NK-92 treated with Interleukin-12 subunit alpha and Interleukin-12 subunit beta, amount 100 ng/mL, for 24 hours (cell line): ENCODE measurements at places on chromosomes 6 and 20.
A peak's percentile ranks its signal among the peaks of the same experiment; 100 is the strongest.

- no peak for DNase-seq
Observed at GRCh38 chr6:73560182-73560732, 39.4 kb upstream of the EEF1A1 start.

- no peak for DNase-seq
Observed at GRCh38 chr6:107634324-107635056, 144.6 kb downstream of the SOBP start.

DNA sequence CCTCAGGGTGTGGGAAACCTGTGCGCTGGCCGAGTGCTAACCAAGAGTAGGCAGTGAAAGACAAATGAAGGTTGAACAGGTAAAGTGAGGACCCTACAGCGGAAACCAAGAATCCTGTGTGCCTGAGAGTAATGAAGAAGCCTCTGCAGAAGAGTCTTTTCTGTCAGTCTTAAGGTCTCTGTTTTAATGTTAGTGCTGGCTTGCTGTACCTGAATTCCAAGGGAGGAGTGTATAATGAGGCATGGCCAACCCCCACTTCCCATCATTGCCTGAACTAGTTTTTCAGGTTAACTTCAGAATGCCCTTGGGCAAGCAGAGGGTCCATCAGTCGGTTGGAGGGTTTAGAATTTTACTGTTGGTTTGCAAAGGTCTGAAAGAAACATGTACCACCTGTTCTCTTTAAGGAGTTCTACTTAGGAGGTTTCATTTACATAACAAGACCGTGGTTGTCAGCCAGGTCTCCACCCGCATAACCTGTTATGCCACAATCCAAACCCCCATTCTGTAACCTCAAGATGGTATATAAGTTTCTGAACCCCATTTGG is 589 bp upstream of the PDCD2 start:
- DNase-seq = no peak

DNA sequence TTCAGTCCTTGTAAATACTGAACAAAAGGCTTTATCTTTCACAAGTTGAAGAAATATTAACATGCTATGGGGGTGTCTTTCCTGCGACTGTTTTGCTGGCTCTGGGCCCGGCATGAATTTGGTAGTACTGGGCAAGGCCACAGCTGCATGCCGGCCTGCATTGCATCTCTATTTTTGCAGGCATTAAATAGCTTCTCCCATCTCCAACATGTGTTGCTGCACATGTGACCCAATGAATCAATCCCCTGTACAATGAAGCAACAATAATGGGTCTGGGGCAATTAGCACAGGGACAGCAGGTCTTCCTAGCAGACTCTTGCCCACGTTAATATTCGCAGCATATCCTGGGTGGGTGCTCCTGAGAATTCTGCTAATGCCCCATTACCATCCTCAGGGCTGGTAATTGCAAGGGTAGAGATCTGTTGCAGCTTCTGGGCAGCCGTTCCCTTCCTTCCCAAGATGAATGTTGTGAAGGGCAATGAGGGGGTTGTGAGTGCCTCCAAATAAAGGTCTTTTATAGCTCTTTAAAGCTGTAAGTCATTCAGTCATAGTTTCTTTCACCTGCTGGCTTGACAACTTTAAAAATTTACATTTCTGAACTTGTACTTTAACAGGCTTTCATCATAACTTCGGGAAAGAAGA is 24.3 kb upstream of the CDYL start:
- DNase-seq = no peak

DNA sequence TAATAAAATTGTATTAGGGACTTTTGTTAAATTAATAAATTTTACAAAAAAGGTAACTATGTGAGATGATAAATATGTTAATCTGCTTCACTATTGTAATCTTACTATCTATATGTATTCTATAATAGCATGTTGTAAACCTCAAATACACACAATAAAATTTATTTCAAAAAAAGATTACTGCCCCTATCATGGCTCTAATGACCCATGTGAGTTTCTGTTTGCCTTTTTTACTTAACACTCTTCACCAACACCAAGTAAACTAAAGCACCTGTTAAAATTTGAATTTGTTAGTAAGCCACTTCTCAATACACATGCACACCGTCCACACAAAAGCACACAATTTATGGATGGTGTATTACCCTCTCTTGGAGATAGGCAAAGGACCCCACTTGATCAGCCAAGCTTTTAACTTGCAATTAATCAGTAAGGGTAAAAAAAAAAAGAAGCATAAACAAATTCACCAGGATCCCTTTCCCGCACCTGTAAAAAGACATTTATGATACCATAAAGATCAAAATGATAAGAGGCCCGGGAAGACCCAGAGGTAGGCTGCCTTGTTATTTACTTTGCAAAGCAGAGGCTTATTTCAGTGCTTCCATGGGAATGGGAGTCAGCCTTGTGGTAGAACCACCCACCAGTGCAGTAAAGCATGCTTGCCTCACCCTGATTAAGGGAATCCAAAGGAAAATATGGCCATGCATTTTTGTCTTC is 28.6 kb upstream of the PKHD1 start:
- DNase-seq = no peak

GRCh38 chr20:16942756-16943155 is 194.6 kb downstream of the OTOR start:
- no peak for DNase-seq

- DNase-seq = peak; percentile 56
Observed at GRCh38 chr20:45138561-45139300, 14.5 kb upstream of the WFDC12 start.

DNA sequence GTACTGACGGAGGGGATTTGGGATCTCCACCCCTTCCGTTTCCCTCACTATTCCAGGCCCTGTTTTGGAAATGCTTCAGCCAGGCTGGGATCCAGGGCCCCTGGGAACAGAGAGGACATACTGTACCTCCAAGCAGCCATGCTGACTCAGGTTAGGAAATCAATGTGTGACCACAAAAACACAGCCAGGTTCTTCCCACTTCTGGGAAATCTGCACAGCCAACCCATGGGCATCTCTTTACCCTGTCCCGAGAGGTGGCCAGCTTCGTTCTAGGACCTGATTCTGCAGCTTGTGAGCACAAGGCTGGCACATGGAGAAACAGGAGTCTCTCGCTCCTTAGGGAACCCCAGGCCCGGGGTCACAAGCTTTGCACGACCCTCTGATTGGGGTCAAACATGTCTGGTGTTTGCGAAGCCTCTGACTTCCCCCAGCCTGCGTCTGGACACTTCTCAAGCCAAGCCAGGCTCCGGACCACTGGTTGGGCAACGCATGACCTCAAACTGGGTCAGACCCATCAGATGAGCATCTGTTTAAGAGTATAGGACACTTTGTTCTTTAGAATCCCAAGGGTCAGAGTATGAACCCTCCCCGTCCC is 8.3 kb upstream of the TTPAL start:
- no peak for DNase-seq

DNA sequence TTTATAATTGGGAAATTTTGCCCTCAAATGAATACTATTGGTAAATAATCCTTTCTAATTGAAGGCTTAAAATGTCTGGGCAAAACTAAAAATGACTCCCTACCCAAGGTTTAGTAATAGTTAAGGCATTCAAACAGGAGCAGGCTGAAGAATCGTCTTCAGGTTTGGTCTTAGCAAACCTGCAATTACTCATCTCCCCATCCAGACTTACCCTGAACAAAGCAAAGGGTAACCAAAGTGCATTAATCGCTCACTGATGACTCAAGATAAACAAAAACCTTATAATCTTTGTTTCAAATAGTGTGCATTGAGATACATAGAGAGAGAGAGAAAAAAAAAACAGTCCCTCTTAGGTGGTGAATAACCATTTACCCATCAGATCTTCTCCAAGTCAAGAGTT is 225.5 kb downstream of the BMP2 start:
- DNase-seq = no peak

- DNase-seq = no peak
Observed at GRCh38 chr20:18164356-18164755, 26.7 kb downstream of the KAT14 start.

- DNase-seq = no peak
Observed at GRCh38 chr6:98037571-98037970, 754.6 kb upstream of the MMS22L start.

GRCh38 chr20:62856931-62857619 is 4.5 kb downstream of the TCFL5 start:
- DNase-seq = no peak

DNA sequence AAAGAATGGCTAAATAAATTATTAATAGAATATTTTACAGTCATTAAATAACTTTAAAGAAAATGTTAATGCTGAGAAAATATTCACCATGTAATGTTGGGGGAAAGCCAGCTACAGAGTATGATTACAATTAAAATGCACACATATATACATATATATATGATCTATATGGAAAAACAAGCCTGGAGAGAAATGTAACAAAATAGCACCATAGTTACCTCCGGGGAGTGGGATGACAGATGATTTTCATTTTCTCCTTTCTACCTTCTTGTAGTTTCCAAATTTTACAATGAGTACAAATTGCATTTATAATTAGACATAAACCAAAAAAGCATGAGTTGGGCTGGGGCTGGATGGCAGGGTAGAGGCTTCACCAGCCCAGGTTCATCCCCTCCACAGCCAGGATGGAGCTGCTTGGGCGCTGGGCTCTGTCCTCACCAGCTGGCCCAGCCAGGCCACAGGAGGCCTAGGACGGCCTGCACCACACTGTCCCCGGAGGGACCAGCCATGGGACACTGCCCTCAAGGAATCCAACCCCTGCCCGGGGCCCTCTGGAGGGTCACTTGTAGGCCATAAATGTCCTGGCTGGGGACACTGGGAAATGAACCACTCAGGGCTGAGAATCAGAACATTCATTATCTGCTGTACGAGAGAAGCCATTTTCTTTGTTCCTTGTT is 10.3 kb downstream of the C20orf203 start:
- no peak for DNase-seq

GRCh38 chr6:108850669-108851465 is 2.6 kb downstream of the ARMC2 start:
- no peak for DNase-seq

- no peak for DNase-seq
Observed at GRCh38 chr20:39751557-39752137, 789.5 kb downstream of the DHX35 start.

DNA sequence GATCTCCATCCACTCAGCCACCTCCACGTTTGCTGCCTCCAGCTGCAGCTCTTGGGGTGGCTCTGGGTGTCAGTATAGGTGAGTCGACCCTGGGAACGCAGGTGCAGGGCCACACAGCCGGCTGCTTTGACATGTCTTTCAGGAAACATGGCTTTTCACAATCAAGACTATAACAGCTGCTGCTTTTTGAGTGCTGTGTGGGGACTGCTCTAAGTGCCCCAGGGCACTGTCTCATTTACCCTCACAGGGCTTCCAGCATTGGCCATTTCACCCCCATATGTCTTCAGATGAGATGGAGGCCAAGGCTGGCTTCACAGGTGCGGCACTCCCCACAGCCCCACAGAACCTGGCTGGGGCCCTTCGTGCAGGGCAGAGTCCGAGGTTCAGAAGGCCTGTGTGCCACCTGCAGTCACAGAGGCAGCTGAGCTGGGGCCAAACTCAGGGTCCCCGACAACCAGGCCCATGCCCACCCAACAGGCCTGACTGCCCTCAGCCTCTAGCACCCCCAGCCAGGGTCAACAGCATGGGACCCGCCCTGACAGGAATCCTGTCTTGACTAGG is 14.9 kb upstream of the CST7 start:
- no peak for DNase-seq

DNA sequence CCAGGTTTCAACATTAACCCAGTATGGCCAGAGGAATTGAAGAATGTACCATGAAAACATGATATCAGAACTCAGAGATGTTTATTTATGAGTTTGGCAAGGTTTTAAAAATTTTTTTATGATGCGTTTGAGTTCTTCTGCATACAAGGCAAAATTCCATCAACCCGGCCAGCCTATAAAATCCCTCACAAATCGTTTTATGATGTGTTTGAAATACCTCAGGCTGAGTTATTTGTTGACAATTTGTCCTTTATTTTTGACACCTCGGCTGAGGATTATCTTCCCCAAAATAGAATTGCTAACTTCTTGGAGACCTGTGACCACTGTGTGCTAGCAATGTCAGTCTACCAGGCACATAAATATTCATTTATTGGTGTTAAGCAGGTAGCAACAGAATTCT is 91.9 kb upstream of the SLC24A3 start:
- no peak for DNase-seq
